ENCODE measurements at places on chromosomes 1 and 21.

- peak; percentile 60 for DNase-seq
Observed at GRCh38 chr1:85297855-85298629, 21.6 kb upstream of the BCL10 start.

GRCh38 chr21:27837936-27838335, 871.0 kb upstream of the ADAMTS5 start:
- DNase-seq: no peak

- no peak for DNase-seq
Observed at GRCh38 chr1:22001409-22001808, at the start of gene CELA3A. Gene CELA3A, plus strand, starts transcription at chr1:22001657. Its CDS starts 18 bp downstream, at chr1:22001675.

DNA sequence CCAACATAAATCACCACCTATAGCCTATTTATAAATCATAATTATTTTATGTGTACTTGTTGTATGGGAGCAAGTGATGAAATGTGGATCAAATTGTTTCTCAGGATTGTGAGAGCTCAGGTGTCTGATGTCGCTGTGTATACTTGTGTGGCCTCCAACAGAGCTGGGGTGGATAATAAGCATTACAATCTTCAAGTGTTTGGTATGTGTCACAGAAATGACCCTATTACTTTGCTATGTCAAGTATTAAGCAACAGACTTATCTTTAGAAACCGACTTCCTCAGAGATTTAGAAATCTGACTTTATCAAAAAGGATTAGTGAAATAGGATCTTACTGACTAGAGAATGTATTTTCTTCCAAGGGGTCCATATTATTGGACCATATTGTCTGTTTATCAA, 280.9 kb downstream of the TPR start:
- no peak for DNase-seq

DNA sequence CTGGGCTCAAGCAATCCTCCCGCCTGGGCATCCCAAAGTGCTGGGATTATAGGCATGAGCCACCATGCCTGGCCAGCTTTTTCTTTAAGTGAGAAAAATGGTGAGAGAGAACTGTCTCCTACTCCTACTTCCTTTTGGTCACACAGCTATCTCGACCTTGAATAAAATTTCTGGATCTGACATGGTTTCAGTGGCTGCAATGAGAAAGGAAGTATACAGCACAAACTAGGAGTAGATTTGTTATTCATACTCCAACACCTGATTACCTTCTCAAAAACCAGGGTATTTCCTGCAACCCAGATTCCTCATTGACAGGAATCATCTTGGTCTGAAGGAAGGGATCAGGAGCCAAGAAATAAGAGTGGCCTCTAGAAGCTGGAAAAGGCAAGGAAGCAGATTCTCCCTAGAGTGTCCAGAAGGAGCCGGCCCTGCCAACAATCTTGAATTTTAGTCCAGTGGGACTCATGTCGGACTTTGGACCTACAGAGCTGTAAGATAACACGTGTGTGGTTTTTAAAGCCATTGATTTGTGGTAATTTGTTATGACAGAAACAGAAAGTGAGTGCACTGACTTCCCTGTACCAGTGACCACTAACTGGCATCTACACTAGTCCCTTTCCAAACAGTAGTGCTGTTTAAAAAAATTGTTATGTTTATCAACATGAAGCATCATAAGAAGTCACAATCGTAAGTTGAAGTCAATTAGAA, 516.6 kb downstream of the SMYD3 start:
- DNase-seq: no peak

DNA sequence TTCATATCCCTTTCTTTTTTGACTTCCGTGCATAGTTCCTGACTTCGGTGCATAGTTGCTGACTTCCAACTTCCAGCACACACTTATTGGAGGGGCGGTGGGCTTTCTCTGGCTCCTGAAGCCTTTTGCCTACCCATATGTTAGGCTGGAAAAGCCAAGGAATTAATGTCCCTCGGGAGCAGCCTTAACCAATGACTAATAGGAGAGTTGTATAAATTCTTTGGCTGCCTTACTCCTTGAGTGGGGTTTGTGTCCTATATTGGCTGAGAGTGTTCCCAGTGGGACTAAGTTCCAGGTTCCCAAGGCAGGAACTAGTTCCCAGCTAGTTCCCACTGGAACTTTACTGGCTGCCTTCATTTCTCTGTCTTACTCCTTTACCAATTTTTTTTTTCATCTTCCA, 105.7 kb downstream of the ZNF326 start:
- DNase-seq: no peak

DNA sequence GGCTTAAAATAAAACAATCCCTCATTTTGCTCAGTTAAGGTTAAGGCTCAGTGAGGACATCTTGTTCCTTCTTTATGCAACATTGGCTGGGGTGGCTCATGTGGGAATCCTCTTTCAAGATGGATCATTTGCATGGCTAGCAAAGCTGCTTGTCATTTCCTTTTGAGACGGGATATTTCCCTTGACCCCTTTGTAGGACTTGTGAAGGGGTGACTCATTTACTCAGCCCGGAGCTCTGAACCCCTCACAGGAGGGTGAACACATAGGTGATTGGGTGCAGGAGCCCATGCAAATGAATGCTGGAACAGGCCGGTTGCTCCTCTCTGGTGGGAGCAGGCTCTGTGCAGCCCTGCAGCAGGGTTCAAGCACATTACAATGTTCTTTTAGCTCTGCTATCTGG, 15.8 kb upstream of the C8A start:
- DNase-seq: no peak

DNA sequence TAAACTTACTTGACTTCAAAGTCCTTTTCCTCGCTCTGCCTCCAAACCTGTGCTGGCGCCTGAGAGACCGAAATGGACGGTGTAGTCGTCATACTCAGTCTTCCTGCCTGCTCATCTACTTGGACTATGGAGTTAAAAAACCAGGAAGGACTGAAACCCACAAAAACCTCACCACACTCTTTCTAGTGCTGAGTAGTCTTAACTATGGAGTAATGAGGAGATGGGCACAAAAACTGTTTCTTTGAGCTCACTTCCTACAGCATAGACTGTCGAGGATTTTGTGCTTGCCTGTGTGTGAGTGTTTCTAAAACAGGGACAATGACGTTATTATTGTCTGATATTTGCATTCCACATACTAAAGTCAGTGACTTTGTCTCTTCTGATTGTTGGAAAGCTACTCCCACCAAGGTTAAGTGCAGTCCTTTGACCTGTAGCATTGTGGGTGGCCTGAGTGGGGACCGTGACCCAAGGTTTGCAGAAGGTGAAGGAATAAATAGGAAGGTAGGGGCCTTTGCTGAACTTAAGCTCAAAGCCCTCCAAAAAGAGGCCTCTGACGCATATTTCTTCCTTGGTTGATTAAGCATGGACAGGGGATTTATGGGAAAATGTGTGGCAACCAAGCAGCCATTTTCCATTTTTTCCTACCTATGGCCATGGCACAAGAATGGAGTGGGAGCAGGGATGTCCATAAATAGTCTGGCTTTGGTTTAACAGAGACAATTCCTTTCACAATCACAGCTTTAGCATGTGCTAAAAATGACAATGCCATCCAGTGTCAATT, 109.6 kb downstream of the ZBTB18 start:
- DNase-seq: no peak

DNA sequence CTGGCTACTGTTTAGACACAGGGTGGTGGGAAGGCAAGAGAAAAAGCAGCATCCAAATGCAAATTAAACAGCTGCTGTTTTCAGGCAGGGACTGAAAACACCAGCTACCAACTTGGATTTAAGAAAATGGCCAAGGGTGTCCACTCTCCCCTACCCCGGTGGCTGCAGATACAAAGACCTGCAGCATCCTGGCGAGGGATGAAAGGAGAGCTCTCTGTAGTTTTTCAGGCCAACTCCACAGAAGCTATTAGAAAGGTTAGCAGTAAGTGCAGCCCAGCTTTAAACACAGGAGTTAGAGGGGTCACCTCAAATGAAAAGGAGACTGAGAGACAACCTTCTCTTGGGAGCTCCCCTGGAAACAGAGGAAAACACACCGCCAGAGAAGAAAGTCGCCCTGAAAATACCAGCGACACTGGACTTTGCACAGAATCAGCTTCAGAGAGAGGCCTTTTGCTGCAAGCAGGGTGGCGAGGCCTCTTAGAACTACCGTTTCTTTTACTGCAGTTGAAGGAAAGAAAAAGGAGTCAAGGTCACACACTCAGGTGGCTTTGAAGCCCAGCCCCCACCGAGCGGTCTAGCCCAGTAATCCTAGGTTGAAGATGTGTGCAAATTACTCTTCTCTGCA, 74.4 kb upstream of the TIAM1 start:
- no peak for DNase-seq

GRCh38 chr1:33047839-33048305, 11.2 kb upstream of the AK2 start:
- DNase-seq: no peak

DNA sequence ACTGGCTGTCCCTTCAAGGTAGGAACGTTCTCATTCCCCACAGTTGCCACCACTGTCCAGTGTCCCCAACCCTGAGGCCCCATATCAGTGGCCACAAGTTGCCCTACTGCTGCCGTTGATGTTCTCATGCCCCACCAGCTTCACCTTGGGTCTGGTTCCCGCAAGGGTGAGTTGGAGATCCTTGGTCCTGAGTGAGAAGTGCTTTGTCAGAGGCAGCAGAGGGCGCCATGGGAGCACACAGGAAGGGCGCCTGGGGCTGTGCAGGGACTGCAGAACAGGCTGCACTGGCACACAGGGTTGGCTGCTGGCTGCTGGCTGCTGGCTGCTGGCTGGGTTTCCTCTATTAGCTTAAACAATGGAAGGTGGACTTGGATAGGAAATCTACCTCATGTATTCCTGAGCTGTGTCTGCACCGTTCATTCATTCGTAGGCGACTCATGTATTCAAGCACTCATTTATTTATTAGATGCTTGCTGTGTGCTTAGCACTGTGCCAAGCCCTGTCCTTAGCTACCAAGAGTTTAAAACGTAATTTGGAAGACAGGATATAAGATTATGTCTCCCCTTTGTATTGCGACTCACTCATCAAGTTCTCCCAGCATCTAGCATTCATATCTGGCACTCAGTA, 2.1 kb upstream of the S100A9 start:
- DNase-seq: peak; percentile 7

GRCh38 chr1:30405081-30405480, 318.3 kb downstream of the MATN1 start:
- DNase-seq: no peak

DNA sequence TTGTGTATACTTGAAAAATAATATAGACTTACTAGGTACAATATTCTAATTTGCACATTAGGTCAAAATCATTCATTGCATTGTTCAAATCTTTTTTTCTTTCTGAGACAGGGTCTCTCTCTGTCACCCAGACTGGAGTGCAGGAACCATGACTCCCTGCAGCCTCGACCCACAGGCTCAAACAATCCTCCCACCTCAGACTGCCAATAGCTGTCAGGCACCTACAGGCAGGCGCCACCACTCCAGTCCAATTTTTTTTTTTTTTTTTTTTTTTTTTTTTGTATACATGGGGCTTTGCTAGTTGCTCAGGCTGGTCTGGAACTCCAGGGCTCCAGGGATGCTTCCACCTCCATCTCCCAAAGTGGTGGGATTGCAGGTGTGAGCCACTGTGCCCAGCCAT, 656.9 kb downstream of the KCNT2 start:
- no peak for DNase-seq

DNA sequence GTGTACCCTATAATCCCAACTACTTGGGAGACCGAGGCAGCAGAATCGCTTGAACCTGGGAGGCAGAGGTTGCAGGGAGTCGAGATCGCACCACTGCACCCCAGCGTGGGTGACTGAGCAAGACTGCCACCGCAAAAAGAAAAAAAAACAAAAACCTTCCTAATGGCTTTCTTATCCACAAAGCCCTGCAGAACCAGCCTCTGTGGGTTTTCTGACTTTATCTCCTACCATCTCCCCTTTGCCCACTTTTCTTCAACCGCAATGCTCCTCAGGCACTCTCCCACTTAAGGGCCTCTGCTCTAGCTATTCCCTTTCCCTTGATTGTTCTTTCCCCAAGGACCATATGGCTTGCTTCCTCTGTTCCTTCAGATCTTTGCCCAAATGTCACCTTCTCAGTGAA, 67.9 kb upstream of the PUM1 start:
- DNase-seq: no peak

DNA sequence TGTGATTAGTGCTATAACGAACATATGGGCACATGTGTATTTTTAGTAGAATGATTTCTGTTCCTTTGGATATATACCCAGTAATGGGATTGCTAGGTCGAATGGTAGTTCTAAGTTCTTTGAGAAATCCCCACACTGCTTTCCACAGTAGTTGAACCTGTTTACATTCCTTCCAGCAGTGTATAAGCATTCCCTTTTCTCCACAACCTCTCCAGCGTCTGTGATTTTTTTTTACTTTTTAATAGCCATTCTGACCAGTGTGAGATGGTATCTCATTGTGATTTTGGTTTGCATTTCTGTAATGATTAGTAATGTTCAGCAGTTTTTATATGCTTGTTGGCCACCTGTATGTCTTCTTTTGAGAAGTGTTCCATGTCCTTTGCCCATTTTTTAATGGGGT, 81.8 kb upstream of the SLC44A3 start:
- no peak for DNase-seq

- no peak for DNase-seq
Observed at GRCh38 chr1:60126723-60127122, 53.2 kb upstream of the C1orf87 start.

DNA sequence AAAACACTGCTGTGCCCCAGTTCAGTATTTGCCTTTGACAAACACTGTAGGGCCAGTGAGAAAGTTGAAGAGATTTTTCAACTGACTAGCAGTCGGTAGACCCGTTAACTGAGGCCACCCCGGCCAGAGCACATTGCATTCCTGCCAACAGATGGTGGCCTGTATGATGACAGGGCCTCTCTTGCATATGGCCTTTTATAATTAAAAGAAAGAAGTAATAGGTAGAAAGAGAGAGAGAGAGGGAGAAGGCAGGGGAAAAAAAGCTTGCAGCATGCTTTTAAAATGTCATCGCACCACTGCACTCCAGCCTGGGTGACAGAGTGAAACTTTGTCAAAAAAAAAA, 4.7 kb upstream of the C1orf174 start:
- peak; percentile 4 for DNase-seq

GRCh38 chr1:245258271-245258920, 103.6 kb downstream of the KIF26B start:
- no peak for DNase-seq

GRCh38 chr21:41703857-41704501, 62.9 kb downstream of the RIPK4 start:
- no peak for DNase-seq
